ENCODE measurements at places on chromosomes 16 and 17. TPM values are rescaled to one million over a fixed set of nuclear protein-coding genes. Genes with fewer than 3 reads are reported as not detected.

OR1D5 gene
- total RNA-seq = not detected

CA5A gene
- not detected for total RNA-seq

RAB11FIP3 gene
- 32.2 TPM for total RNA-seq

PRPF8 gene
- total RNA-seq = 187 TPM

TBC1D3K gene
- not detected for total RNA-seq

- no peak for DNase-seq
Measured at GRCh38 chr17:78395155-78395554, 16.7 kb downstream of the PGS1 start.

GRCh38 chr16:67530013-67530939 lies 1.6 kb downstream of the RIPOR1 start:
- peak; percentile 89 for DNase-seq

GRCh38 chr17:67636834-67637520 lies 80.8 kb upstream of the NOL11 start:
- DNase-seq = no peak

DNA sequence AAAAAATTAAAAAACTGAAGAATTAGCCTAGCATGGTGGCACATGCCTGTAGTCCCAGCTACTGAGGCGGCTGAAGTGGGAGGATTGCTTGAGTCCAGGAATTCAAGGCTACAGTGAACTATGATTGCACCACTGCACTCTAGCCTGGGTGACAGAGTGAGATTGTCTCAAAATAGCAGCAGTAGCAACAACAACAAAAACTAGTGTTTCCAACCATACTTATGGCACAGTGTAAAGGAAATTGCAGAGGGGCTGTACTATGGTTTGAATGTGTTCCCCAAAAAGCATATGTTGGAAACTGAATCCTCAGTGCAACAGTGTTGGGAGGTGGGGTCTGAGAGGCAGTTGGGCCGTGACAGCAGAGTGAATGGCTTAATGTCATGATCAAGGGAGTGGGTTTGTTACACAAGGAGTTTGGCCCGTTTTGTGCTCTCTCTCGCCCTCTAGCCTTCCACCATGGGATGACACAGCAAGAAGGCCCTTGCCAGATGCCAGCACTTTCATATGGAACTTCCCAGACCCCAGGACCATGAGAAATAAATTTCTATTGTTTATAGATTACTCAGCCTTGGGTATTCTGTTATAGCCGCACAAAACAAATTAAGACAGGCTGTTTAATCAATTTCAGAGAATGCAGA lies 70.0 kb downstream of the PGS1 start:
- DNase-seq = no peak

GRCh38 chr17:43024407-43025289 lies at the start of gene RND2:
TSS of gene RND2 (plus strand) at chr17:43025231. CDS start at chr17:43025348, 117 bp downstream.
- DNase-seq = peak; percentile 93

DNA sequence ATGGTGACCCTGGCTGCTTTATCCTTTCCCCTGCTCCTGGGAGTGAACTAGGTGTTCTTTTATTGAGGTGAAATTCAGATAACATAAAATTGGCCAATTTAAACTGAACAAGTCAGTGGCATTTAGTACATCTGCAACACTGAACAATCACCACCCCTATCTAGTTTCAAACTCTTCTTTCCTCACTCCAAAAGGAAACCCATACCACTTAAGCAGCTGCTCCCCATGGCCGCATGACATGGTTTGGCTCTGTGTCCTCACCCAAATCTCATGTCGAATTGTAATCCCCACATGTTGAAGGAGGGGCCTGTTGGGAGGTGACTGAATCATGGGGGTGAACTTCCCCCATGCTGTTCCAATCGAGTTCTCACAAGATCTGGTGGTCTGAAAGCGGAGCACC lies 154.1 kb downstream of the STX8 start:
- DNase-seq = no peak

DNA sequence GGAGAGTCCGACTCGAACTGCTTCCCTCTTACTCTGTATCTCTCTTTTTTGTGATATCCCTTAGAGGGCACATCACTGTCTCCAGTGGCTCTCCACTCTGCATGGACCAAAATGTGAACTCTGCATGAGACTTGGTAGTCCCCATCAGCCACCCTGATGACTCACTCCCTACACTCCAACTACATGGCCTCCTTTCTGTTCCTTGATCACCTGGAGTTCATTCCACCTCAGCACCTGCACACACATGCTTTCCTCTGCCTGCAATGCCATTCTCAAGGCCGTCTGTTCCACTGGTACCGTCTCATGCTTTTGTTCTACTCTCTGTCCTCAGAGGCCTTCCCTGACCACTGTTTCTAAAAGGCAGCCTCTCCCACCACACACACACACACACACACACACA lies 109.3 kb downstream of the DNAH9 start:
- no peak for DNase-seq

GRCh38 chr16:89944773-89945172 lies 3.8 kb upstream of the DEF8 start:
- DNase-seq = no peak

DNA sequence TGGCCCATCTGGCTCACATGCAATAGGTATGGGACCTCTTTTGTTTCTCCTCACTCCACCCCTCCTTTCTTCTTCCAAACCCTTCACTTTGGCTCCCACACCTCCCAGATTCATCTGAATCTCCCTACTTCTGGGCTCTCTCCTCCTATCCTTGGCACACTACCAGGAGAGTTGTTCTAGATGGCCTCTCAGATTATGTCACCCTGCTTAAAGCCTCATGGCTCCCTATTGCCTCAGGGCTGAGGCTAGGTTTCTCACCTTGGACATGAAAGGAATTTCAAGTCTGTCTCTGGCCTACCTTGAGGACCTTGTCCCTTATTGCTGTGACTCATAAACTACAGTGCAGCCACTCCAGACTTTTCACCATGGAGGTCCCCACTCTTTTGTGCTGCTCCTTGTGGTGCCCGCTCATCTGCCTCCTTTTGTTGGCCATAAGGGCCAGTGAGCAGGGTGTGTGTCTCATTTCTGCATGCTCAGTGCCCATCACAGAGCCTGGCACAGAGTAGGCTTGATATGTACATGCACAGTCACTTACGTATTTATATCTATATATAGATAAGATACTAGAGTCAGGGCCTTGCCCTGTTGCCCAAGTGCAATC lies 1.0 kb upstream of the MFAP4 start:
- DNase-seq = no peak

DNA sequence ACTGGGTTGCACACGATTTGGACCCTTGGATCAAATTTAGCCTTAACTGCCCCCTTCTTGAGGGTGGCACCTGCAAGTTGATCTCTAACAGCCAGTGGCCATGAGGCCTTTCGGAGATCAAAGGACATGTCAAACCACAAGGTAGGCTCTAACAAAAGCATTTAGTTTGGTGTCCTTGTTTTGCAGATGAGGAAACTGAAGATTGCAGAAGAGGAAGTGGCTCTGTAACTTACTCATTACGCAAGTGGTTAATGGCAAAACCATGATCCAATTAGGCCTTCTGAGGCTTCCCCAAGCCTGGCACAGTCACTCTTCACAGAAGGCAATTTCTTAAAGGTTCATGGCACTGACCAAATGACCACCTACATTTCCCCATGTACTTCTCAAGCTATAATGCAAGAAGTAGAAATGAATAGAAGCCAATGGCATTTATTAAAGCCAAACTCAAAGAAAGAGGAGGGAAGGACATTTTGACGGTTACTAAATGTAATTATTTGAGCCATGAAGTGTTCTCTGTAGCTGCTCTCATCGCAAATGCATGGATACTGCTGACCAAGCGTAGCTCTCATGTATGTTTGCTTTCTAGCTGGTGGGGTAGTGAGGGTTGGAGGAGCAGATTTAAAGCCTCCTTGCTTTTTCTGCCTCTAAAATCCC lies 32.8 kb upstream of the ABCC12 start:
- DNase-seq = no peak

DNA sequence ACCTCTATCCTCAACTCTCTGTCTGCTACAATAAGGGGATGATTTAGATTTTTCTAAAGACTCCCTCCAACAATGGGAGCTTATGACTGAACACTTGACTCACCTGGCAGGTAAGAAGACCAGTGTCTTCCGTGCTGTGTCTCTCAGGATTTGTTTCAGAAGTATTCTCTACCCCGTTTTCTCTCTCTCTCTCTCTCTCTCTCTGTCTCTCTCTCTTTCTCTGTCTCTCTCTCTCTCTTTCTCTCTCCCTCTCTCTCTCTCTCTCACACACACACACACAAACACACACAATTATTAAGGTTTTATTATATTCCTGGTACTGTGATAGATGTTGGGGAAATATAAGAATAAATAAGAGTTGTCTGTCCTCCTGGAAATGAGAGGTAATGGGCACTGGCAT lies 263.9 kb downstream of the TOX3 start:
- DNase-seq = no peak

DNA sequence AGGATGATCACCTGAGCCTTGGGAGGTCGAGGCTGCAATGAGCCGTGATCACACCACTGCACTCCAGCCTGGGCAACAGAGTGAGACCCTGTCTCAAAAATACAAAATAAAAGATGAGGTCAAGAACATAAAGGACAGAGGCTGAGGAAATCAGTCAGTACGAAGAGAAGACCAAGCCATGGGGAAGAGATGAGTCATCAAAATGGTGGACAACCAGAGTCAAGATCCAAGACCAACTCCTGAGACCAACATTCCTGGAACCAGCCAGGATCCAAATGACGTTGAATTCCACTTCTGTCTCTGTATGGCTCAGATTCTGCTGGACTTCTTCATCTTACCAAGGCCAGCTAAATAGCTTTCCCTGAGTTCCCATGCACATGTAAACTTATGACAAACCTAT lies 44.8 kb upstream of the NOG start:
- DNase-seq = no peak

- peak; percentile 33 for DNase-seq
Measured at GRCh38 chr17:951325-952132, 28.0 kb downstream of the NXN start.

DNA sequence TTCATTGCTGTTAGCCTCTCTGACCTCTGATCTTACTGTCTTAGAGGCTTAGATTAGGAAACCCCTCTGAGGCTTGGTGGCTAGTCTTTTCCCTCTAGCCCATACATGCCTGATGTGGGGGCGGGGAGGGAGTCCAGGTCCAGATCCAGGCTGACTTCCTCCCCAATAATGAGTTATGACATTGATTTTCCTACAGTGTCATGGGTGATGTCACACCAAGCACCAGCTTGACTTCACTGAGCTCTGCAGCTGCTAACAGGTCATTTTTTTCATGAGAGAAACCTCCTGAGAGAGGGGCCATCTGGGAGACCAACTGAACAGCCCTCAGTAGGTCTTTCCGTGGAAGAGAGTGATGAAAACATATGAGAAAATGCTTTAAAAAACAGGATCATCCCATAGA lies 180.2 kb upstream of the N4BP1 start:
- DNase-seq = no peak

DNA sequence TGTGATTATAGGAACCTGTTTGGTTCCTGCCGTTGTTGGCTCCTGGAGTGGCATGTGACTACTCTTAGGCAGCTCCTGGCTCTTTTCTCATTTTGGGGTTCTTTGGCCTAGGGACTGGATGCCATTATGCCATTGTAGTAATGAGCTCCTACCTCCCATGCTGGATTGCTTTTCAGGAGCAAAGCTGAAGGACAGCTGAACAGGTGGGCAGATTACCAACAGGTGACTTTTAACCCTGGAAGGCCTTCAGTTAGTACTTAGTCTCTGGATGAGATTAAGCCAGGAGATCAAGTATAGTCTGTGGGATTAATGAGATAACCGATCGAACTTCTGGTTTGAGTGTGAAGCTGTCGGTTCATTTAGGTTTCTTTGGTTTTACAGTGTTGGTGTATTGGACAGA lies 25.2 kb downstream of the WIPF2 start:
- DNase-seq = no peak

- no peak for DNase-seq
Measured at GRCh38 chr16:73202161-73202729, 154.3 kb upstream of the ZFHX3 start.

- peak; percentile 65 for DNase-seq
Measured at GRCh38 chr17:79042421-79043190, 18.6 kb downstream of the C1QTNF1 start.

GRCh38 chr17:27800522-27800921 lies at the start of gene NOS2:
TSS of gene NOS2 (minus strand) at chr17:27800529. CDS start at chr17:27798809, 1,720 bp downstream.
- no peak for DNase-seq

DNA sequence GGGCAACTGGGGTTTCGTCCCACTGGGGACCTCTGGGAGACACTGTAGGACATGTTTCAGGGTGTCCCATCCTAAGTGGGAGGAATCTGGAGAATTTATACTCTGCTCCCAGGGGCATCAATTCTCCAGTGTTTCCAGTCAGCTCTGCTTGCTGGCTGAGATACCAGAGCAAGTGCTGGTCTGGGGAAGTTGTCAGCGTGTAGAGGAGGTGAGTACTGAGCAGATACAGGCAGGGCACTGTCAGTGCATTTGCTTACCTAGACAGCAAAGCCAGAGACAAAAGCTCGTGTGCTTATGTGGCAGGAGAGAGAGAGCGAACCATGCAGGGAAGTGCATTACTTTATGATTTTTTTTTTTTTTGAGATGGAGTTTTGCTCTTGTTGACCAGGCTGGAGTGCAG lies 20.2 kb upstream of the TOX3 start:
- DNase-seq = no peak

DNA sequence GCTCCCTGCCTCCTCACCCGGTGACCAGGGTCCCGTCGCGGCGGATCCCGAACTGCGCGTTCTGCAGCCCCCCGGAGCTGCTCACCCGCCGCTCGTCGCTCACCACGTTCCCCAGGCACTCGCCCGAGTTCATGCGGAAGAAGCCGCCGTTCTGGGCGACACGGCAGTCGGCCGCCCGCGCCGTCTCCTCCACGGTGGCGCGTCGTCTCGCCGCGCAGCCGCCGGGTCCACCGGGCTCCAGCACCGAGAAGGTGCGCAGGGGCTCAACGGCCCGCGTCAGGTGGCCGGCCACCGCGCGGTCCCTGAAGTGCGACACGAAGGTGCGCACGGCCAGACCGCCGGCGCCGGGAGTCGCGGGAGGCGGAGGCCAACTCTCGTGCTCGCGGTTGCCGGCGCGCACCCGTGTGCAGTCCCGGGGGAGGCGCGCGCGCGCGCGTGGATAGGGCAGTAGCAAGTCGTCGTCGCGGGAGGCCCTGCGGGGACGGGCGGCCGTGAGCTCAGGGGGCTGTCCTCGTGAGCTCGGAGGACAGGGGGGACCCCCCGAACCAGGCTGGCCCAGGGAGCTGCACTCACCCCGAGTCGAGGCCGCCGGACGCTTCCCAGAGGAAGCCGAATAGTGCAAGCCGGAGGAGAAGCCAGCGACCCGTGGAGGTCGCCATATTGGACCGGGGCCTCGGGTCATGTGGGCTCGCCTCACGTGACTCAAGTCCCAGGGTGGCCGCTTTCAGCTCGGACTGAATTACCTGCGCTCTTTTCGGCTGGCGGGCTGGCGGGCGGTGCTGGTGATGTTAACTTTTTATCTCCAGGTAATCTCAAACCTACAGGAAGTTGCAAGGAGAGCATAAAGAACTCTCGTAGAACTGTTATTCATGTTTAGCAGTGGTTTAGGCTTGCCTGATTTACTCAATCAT lies at the start of gene NAGPA:
TSS of gene NAGPA (minus strand) at position 680 of the 911 bp plus-strand sequence. CDS start at position 659, 21 bp downstream.
- DNase-seq = peak; percentile 95

DNA sequence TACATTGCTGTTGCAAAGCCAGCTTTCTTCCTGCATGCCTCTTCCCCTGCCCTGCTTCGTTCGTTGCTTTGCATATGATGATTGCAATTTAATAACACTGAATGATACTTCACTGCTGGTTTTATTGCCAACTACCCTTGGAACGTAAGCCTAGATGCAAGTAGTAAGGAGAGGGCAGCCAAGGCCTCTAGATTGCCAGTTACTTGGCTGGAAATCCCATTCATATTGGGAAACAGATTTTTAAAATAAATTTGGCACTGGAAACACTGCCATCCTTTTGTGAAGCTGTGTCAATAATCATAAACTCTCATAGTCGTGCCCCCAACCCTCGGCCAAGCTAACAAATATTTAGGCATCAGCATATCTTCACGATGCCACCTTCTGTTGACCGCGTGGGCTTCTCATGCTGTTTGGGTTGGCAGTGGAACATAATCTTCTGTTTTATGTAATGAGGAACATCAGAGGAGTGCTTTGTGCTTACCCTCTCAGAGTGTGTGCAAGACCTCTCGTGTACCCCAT lies 86.5 kb downstream of the MAP2K6 start:
- DNase-seq = no peak
